Stimulated activated CD4-positive, alpha-beta T cell treated with anti-CD3 and anti-CD28 coated beads, Interleukin-12 subunit alpha, Interleukin-12 subunit beta, amount 100 ng/mL, for 4 hours (primary cell): ENCODE measurements at places on chromosomes 6 and 20.

GRCh38 chr6:80329496-80329895 lies 223.0 kb downstream of the BCKDHB start:
- DNase-seq, result no peak

GRCh38 chr6:130034378-130035146 lies 16.2 kb downstream of the L3MBTL3 start:
- DNase-seq, result peak; percentile 10

GRCh38 chr20:24960861-24961260 lies 11.8 kb downstream of the CST7 start:
- DNase-seq, result no peak

DNA sequence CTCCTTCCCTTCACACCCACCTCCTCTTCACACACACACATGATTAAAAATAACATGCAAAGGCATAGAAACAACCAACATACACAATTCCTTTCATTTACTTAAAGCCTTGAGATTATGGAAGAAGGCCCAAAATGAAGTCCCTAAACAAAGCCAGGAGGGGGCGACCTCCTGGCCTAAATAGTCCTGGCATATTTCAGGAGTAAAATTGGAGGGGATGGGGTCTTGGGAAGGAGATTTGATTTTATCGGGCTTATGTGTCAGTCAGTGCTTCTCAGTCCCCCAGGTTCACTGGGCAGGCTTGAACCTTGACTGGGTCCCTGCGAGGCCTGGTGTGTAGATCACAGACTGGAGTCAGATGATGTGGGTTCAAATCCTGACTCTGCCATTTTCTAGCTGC lies 266.4 kb downstream of the SAMD5 start:
- DNase-seq, result no peak

GRCh38 chr6:149918151-149918905 lies 4.6 kb downstream of the RAET1G start:
- no peak for DNase-seq
